Stimulated activated CD4-positive, alpha-beta T cell treated with anti-CD3 and anti-CD28 coated beads, Interleukin-4, amount 100 ng/mL, for 4 hours (primary cell): ENCODE measurements at places on chromosomes 2 and 18.
A peak's percentile ranks its signal among the peaks of the same experiment; 100 is the strongest.

DNA sequence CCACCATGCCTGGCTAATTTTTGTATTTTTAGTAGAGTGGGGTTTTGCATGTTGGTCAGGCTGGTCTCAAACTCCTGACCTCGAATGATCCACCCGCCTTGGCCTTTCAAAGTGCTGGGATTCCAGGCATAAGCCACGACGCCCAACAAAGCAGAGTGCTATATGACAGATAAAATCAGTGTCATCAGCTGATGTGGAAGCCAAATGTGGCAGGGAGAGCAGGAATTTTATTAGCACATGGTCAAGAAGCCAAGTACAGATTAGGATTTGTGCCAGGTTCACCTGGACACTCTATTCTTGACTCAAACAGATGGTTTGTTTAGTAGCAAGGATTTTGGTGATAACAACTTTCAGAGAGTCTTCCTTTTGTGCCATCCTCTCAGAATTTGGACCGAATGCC, 62.7 kb downstream of the LCLAT1 start:
- DNase-seq, result no peak

- DNase-seq, result no peak
Measured at GRCh38 chr2:208406474-208407451, at the start of gene PTH2R. PTH2R (plus strand) TSS chr2:208406792; CDS start chr2:208407044, 252 bp downstream.

GRCh38 chr2:98805412-98806171, 74.7 kb upstream of the MGAT4A start:
- DNase-seq, result no peak

- DNase-seq, result no peak
Measured at GRCh38 chr2:240954436-240955305, 43.7 kb upstream of the SNED1 start.

DNA sequence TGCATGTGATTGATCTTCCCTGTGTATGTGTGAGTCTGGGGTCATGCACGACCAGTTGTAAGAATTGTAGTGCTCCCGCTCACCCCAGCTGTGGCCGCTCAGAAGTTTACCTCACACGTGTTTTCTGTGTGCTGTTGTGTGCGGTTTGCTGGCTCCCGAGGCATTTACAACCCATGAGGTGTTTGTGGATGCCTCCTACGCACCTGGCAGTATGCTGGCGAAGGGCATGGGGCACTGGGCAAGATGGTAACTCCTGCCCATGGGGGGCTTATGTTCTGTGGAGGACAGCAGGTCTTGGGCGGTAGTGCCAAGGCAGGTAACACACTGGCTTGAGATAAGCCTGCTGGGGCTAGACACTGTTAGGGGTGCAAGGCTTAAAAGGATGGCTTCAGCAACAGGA, 102.6 kb upstream of the HS6ST1 start:
- DNase-seq, result no peak

GRCh38 chr2:39549718-39550464, 112.8 kb upstream of the MAP4K3 start:
- no peak for DNase-seq

GRCh38 chr2:46493241-46493970, 14.0 kb downstream of the TMEM247 start:
- DNase-seq, result no peak

- DNase-seq, result no peak
Measured at GRCh38 chr18:48106498-48106897, 176.0 kb upstream of the SMAD2 start.

- no peak for DNase-seq
Measured at GRCh38 chr2:7811073-7811472, 870.8 kb upstream of the ID2 start.

DNA sequence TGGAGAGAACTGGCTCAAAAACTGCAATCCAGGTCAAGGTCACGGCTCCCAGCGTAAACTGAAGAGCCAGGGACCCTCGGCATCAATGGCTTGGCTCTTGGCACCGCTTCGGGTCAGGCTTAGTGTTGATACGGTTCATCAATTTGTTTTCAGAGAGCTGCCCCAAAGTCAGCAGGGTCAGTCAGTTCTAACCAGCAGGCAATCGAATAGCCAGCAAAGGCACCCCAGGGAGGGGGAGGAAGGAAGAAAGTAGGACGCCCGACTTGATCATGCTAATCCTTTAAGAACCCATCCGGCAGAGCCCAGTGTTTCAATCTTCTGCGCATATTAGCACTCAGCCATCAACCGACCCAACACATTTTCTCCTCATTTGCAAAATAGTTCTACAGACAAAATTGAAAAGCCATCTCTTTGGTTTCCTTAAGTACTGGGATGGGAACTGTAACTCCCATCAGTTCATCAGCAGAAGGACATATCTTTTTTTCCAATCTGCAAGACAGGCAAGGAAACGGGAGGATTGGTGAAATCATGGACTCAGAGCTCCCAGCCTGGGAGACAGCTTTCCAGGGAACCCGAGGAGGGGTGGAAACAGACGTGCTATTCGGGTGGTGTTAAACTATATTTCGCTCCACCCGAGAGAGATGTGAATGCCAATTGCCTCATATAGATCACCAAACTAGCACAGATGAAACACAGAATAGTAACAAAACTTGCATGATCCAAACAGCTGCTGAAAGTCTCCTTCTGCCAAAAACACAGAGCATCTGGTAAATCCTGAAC, 40.7 kb upstream of the CABLES1 start:
- DNase-seq, result no peak

- no peak for DNase-seq
Measured at GRCh38 chr2:74944987-74945787, 13.3 kb upstream of the POLE4 start.

- DNase-seq, result no peak
Measured at GRCh38 chr18:50819027-50819727, 639 bp downstream of the MRO start.

DNA sequence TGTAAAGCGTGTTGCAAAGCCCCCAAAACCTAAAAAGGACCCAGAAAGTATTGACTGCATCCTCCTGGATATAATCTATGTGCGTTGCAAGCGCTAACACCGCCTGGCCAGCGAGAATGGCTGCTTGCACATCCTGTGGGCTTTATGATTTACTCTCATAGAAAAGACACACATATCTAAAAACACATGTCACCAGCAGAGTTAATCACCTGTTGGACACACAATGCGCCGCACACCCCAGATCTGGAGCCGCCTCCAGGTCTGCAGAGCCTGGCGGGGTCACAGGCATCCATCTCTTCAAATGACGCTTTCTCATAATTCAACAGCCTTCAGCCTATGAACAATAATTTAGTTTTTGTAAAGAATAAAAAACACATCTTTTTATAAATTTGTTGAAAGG, 186.5 kb downstream of the RTP5 start:
- DNase-seq, result no peak

DNA sequence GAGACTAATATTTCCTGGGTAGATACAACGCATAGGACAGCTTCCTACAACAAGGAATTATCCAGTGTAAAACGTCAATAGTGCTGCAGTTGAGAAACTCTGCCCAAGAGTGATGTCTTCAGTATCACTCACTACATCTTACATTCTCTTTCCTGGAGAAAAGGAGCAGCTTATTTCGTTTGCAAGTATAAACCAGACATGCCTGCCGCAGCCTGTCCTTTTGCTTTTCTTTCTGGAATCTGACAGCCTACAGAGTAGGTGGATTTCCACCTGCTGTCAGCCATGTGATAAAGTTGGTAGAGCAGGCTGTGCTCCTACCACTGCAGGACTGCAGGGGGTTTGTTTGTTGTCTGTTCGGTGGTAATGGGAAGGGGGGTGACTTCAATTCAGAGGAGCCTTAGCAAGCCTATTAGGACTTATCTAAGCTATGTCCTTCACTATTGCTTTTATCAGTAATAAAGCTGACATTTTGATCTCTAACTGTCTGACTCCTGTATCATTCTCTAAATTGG, 439.1 kb downstream of the GRB14 start:
- DNase-seq, result no peak

DNA sequence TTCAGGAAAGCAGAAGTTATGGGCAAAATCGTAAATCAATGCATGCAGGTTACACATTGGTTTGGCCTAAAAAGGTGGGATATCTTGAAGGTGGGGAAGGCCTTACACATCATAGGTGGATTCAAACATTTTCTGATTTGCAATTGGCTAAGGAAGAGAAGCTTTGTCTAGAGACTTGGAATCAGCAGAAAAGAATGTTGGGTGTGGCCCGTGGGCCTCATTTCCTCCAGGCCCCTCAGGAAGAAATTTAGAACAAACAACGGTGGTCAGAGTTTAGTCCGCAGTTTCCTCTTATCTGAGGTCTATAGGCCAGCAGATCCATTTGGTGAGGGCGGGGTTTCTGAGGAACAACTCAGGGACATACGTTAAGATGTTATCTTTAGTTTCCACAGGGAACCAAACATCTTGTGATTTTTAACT, 50.9 kb upstream of the AFF3 start:
- DNase-seq, result no peak

- DNase-seq, result no peak
Measured at GRCh38 chr2:56117764-56118163, 66.0 kb upstream of the CCDC85A start.

- DNase-seq, result peak; percentile 30
Measured at GRCh38 chr2:68828887-68829708, 42.1 kb downstream of the BMP10 start.

DNA sequence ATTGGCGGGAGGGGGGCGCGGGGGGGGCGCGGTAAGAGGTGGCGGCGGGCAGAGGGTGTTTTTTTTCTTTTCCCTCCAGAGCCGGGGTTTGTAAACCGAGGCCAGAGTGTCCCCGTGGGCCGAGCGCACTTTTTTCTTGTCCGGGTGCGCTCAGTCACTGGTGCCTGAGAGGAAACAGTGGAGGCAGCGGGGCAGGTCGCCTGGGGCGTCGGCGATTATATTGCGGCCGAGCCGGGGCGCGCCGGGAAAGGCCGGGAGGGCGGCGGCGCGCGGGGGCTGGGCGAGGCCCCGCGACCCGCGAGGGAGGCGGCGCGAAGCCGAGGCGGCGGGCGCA, 275 bp downstream of the HOXD8 start:
- DNase-seq, result no peak

DNA sequence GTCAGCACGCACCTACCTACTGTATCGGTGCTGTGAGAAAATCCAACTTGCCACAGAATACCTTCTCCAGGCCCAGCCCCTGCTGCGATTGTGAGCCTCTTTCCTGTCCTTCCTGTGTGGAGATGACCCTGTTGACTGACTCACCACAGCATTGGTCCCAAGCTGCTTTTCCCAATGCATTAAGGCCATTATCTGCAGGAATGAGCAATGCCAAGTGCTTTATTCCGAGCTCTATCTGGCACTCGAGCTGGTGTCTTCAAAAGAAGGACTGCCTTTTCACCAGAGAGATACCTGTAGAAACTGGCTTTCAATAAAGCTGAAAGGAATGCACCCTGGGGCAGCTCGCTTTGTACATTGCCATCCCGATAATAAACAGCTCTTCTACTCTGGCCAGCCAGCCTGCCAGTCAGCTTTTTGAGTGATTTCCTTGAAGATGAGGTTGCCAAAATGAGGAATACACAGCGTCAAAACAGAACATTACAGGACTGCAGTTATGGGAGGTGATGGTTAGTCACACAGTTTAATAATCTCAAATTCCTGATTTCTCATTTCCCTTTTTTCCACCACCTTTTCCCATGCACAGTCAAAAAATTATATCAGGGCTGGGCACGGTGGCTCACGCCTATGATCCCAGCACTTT, 8.3 kb upstream of the RNF103 start:
- no peak for DNase-seq

- no peak for DNase-seq
Measured at GRCh38 chr18:45286431-45286830, 328.8 kb upstream of the SLC14A2 start.

- no peak for DNase-seq
Measured at GRCh38 chr2:170024721-170025120, 153.2 kb upstream of the MYO3B start.

GRCh38 chr2:106827158-106827557, 58.8 kb downstream of the ST6GAL2 start:
- DNase-seq, result no peak

DNA sequence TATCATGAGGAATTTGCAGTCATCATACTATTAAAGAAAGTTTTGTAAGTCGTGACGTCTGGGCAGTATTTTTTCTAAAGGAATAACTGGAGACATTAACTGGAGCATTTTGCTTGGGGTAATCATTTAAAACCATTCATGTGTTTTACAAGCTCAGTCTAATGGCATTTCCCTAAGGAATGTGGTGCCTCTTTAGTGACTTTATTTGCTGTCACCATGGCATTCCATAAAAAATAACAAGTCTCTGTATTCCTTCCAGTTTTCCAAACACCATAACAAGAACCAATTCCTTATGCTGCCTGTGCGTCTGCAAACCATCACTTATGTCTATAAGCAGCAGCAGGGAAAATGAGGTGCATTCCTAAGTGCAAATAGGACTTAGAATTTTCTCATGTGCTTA, 82.8 kb downstream of the EPB41L3 start:
- no peak for DNase-seq

GRCh38 chr2:186308347-186308746, 177.7 kb upstream of the ZC3H15 start:
- DNase-seq, result no peak

GRCh38 chr2:224252631-224253030, 149.3 kb downstream of the FAM124B start:
- no peak for DNase-seq

DNA sequence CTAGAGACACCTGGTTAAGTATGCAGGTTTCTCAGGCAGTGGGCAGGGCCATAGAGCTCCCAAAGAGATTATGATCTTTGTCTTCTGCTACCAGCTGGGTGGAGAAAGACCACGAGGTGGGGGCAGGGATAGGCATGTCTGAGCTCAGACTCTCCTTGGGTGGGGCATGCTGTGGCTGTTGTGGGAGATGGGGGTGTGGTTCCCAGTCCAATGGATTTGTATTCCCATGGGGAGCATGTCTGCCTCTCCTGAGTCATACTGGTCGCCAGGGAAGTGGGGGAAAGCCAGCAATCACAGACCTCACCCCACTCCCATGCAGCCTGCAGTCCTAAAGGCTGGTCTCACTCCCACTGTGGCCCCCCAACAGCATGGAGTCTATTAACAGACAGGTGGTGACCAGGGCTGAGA, 31.4 kb upstream of the RHOB start:
- DNase-seq, result no peak

- DNase-seq, result peak; percentile 82
Measured at GRCh38 chr2:230905448-230906421, 19.3 kb downstream of the GPR55 start.

DNA sequence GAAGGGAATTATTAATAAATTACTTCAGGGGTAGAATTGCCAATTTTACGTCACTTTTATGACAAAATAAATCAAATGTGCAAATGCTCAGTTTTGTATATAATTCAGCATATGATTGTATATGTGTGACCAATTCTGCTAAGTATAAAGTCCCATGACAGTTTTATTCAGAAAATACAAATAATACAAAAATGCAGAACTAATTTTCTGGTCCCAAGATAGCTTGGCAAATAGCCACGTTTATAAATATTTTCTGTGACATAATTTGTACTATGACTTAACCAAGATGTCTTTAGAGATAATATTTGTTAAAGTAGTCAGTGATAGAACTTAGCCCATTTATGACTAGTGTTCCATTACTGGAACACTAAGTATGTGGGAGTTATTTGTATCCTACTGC, 24.2 kb upstream of the CAB39 start:
- DNase-seq, result no peak

DNA sequence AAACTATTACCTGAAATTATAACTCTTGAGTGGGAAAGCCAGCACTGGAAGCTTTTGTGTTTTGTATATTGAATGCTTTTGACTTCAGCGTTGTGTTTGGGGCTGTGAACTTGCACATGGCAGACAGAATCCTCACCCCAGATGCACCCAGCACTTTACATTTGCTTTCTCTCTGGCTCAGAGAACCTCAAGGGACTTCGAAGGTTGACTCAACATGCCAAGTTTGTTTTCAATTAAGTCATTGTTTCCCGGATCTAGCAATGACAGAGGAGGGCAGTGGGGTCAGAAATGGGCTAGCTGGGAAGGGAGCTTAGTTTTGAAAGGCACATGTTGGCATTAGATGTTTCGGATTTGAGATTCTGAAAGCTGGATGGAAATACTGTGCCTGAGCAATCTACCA, 22.4 kb downstream of the TET3 start:
- no peak for DNase-seq
